ENCODE measurements at places on chromosomes 5 and 9.

DNA sequence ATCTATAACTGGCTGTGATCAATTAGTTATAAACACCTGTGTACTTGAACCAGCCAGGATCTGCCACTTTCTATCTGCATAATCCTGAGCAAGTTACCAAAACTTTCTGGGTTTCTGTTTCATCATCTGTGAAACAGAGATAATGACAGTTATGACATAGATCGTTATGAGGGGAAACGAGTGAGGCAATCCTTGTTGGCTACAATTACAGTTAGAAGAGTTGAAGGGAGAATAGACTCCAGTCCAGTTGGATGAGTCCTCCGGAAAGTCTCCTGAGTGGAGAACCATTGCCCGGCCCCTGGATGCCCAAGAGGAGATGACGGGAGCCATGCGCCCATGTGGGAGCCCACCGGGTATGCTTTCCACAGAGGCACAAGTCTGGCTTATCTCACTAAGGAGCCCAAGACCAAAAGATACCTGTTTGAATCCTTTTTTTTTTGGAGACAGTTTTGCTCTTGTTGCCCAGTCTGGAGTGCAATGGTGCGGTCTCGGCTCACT lies 4.5 kb downstream of the PDE6A start:
- no peak for DNase-seq

GRCh38 chr9:136193127-136193890 lies 11.6 kb downstream of the LHX3 start:
- no peak for DNase-seq

- DNase-seq, result no peak
These were observed 246.6 kb downstream of the ENC1 start for GRCh38 chr5:74393943-74394342.

DNA sequence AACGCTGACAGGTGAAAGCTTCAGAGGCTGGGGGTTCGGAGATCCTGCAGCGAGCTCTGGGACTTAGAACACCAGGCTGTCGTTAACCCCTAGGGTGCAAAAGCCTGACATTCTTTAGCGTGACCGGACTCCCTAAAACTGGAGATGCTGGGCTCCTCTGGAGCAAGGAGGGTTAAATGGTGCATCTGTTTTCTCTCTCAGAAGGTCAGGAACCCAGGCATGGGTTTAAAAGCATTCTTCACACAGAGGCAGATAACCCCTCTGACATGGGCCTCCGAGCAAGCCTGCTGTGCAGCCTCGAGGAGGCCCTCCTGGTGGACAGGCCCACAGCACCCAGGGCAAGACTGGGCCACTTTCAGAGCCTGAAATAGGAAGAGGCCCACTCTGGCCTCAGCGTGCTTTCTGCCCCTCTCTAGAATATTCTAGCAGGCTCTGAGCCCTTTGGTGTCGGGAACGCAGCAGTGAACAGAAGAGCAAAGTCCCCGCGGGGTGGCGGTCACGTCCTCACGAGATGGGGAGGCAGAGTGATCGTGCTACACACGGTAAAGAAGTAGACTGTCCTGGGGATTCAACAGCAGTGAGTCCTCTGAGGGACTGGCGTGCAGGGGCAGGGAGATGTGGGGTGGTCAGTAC lies 124.8 kb downstream of the COL23A1 start:
- DNase-seq, result no peak

GRCh38 chr5:171595801-171596231 lies 176.4 kb downstream of the FGF18 start:
- DNase-seq, result no peak

DNA sequence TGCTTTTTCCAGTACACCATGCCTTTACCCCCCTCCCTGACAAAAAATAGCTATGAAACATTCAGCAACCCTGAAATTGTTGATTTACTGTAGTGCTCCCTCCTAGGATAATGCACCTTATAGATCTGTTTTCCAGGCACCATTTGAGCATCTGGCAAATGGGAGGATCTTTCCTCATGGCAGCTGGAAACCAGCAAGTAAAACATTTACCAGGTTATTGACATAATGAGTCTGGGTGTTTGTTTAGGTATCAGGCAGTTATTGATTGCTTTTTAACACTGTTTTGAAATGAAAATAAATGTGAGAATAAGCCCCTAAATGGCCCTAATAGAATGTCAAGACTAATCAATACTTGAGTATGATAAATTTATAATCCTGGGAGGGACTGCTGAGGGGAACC lies 57.3 kb upstream of the KLF4 start:
- DNase-seq, result no peak

Data from NCI-H2029 (cell line).